Cerebellar cortex (tissue), 1 donor: ENCODE measurements at places on chromosomes 1 and 21.

- peak; percentile 98 for DNase-seq
Measured at GRCh38 chr1:37940299-37940947, 6.4 kb downstream of the INPP5B start.

DNA sequence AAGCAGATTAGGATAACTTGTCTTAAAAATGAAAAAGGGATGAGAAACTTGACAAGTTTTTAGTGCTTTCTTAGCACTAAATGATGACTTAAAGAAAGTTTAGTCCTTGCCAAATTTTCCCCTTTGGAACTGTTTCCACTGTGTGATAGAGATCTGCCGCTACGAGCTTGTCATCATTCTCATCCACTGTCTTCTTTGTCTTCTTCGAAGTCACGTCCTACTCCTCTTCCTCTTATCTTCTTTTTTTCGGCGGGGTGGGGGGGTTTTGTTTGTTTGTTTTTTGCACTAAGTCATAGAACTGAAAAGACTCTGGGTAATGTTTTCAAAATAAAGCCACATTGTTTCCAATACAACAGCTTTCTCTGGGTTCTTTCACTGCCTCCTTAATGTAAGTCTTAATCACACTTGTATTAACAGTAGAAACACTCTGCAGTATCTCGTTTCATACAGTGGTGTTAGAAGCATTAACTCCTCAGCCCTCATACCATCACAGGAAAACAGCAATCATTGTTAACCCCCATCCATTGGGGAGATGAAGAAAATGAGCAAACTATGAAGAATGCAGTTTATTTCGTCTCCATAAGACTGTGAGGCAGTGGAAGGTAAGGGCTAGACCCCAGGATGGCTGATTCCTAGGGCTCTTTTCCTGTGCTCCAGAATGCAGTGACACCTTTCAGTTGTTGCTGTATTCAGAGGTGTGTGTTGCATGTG lies 81.8 kb downstream of the OLFML2B start:
- no peak for DNase-seq

DNA sequence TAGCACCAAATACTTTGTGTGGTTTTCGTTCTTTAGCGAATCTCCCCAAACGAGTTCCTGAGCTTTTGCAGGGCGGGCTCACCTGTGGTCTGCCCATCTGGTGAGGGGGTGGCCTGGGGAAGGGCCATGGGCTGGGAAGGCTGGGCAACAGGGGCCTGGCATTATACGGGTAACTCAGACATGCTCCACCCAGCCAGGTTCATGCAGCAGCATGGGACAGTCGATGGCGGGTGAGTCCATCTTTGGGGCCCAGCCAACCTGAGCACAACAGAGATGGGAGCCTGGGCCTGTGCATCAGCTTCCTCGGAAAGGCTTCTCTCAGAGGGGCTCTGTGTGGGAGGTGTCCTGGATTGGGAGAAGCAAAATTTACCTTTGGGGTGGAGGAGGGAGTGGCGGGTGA lies 302.6 kb downstream of the CAMTA1 start:
- DNase-seq, result no peak

- DNase-seq, result no peak
Measured at GRCh38 chr1:219308367-219308766, 134.7 kb downstream of the LYPLAL1 start.

- DNase-seq, result peak; percentile 25
Measured at GRCh38 chr1:247111700-247112478, 7.7 kb upstream of the ZNF669 start.

- no peak for DNase-seq
Measured at GRCh38 chr1:147545133-147545532, 3.8 kb downstream of the BCL9 start.

DNA sequence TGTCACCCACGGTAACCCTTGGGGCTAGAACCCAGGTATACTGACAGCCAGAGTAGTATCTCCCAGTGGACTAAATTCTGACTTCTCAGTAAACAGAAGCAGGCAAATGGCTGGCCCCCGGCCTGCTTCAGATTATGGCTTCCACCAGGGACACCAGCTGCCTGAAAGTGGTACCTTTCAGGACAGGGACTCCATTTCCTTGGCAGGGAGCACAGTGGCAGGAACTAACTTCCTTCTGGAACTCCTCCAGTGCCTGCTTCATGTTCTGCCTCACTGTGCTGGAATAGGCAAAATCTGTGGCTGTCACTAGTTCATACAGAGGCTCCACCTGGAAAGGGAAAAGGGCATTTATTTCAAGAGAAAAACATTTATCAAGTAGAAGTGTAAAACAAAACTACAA lies 32.7 kb downstream of the C8B start:
- DNase-seq, result peak; percentile 95

DNA sequence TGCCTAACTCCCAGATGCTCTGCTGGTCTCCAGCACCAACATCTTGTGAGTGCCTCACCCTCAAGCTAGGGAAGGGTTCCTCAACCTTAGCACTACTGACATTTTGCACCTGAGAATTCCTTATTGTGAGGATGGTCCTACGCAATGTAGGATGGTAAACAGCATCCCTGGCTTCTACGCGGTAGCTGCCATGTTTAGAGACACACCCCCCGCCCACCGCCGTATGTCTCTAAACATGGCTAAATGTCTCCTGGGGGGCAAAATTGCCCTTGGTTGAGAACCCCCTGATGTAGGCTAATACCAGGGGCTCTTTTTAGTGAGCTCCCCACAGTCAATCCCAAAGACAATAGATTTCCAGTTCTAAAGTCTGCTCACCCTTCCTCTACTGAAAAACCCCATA lies 2.5 kb upstream of the MAP7D1 start:
- no peak for DNase-seq

- no peak for DNase-seq
Measured at GRCh38 chr1:160806109-160806665, 10.2 kb downstream of the LY9 start.

DNA sequence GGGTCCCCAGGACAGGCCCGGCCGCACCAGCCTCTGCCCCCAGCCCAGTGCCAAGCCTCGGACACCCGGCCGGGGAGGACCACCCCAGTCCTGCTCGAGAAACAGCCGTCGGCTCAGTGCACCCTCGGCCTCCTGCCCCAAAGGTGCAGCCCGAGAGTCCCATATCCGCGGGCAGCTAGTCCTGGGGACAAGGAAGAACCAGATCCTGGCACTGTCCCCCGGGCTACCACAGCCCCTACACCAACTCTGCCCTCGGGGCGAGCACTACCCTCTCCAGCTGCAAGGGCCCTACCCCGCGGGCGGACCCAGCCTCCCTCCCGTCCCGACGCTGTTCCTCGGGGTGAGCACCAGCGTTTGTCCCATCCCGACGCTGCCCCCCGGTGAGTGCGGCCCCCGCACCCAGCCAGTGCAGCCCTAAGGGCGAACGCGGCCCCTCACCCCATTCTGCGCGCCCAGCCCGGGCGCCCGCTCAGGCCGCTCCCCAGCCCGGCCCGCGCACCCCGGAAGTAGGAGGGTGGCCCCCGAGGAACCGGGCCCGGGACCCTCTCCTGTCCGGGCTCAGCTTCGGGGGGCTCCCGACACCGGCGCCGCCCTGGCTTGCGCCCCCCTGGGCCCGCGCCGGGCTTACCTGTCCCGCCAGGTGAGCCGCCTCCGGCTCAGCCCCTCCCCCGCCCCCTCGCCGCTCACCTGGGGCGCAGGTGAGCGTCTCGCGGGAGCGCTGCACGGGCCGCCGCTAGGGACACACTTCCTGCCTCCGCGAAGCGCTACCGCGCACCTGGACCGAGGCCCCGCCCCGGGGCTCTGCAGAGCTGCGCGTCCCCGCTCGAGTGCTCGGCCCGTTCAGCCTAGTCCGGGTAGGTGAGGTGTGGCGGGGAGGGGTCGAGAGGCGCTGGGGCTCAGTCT lies at the start of gene KDF1:
Gene KDF1, minus strand, starts transcription at position 747 of the 903 bp plus-strand sequence. CDS start 8,088 bp downstream, outside the sequence.
- peak; percentile 22 for DNase-seq

DNA sequence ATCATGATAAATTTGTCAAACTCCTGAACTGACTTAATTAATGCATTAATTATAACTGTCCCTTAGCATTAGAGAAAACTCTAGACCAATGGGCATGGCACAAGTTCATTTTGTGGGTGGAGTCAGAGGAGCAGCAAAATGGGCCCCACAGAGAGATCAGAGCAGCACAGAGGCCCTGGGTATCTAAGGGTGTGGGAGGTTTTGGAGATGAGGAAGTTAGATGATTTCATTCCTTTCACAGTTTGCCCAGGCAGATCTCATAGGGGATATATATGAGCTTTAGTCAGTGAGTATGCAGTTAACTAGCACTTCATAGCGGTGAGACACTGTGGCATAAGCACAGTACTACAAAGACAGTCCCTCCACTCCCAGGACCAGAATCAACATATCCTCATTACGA lies 117.3 kb downstream of the MAB21L3 start:
- no peak for DNase-seq

DNA sequence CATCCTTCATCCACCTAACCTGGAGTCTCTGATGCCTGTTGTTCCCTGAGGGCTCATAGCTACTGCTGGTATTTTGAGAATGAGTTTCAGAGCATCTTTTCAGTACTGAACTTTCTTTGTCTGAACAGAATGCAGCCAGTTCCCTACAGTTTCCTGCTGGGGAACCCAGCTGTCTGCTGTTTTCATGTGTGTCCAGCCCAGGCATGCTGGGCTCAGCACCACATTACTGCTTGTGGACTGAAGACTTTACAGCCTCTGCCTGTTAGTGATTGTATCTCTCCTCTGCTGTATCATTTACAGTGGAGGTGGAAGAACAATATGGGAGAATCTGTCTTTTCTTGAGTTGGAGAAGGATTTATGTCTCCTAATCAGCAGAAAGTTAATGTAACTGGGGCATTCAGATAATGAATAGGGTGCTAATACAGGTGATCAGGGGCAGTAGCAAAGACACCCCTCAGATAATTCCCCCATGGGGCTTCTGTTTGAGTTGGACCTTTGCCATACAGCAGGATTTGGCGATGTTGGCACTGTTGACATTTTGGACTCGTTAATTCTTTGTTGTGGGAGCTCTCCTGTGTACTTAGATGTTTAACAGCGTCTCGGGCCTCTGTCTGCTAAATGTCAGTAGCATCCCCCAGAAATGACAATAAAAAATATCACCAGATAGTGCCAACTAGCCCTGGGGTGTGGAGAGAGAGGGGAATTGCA lies 207.7 kb downstream of the HHAT start:
- DNase-seq, result peak; percentile 51

- DNase-seq, result no peak
Measured at GRCh38 chr1:10592373-10592772, 117.6 kb downstream of the PEX14 start.

- DNase-seq, result no peak
Measured at GRCh38 chr1:115524236-115524635, 117.5 kb upstream of the VANGL1 start.

DNA sequence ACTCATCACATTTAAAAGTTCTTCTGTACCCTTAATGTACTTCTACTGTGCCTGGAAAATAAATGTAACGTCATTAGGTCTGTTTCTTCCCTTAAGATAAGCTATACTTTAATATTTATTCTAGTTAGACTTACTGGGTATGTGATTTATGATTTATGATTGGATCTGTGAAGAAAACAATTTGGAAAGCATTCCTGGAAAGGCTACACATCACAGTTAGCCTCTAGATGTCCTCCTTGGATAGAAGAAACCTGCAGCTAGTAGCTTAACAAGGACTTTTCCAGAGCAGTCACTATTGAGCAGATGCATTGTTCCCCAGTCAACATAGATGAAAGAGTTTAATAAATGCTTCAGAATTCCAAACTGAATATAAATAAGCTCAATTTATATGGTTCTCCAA lies 22.2 kb upstream of the ABL2 start:
- peak; percentile 60 for DNase-seq

GRCh38 chr1:97572561-97572960 lies 348.3 kb downstream of the DPYD start:
- no peak for DNase-seq

DNA sequence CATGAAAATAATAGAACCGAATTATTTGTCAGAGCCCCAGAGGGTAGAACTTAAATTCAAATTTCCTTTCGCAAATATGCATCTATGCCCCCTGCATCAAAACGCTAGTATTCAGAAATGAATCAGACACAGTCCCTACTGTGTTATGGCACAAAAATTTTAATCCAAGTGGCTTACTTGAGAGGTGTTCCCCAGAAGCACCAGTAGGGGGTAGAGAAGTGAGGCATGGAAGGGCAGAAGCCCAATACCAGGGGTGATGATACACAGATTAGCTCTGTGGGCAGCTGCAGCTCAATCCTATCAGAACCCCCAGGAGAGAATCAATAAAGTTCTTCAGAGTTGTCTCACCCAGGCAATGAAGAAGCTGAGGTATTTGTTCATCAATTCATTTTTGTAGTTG lies 342.2 kb downstream of the OMA1 start:
- DNase-seq, result no peak

GRCh38 chr1:37731312-37732019 lies 33.5 kb downstream of the EPHA10 start:
- no peak for DNase-seq

- no peak for DNase-seq
Measured at GRCh38 chr1:91541918-91542533, 41.4 kb downstream of the CDC7 start.

- no peak for DNase-seq
Measured at GRCh38 chr1:26733982-26734381, 38.2 kb downstream of the ARID1A start.

DNA sequence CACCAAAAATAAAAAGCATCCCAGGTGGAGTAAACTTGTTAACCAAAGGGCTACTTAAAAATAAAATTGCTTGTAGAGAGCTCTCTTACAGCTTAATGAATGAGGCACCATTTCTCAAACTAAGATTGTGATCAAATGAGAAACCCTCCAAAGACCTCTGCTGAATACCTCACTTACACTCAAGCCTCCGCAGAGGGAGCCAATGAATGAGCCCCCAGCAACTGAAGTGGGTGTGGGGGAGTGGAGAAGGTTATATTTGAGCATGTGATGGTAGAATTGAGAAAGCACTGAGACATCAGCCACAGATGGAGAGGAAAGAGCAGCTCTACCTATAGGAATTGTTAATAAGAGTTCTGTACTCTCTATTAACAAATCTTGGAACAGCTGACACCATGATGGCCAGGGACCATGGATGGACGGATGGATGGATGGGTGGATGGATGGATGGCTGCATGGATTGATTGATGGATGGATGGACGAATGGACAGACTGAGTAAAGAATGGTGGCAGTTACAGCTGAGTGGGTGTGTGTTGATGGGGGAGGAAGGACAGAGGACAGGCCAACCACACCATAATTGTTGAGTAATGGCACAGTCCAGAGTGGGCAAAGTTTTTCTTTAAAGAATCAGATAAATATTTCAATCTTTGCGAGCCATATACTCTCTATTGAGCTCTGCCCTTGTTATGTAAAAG lies 20.3 kb upstream of the TIAM1 start:
- DNase-seq, result no peak

GRCh38 chr1:201176940-201177339 lies 13.7 kb upstream of the IGFN1 start:
- peak; percentile 73 for DNase-seq
